Astrocyte (in vitro differentiated cells and primary cell): ENCODE measurements at places on chromosomes 13 and 19. TPM values are rescaled to one million over a fixed set of nuclear protein-coding genes. Genes with fewer than 3 reads are reported as not detected.

GRCh38 chr19:3175781-3176714 lies 2.5 kb upstream of the S1PR4 start:
- peaks cover 9% of the 10 kb centered on the region for H3K4me1 ChIP-seq
- no peak overlapping the region for H3K27ac ChIP-seq
- H3K36me3 ChIP-seq = no peaks in the 10 kb centered on the region

GRCh38 chr13:74193391-74193790 lies 59.2 kb upstream of the KLF12 start:
- no peak overlapping the region for H3K4me3 ChIP-seq
- no peaks in the 10 kb centered on the region for H3K27me3 ChIP-seq
- no peaks in the 10 kb centered on the region for H3K36me3 ChIP-seq
- no peaks in the 10 kb centered on the region for H3K4me1 ChIP-seq

DNA sequence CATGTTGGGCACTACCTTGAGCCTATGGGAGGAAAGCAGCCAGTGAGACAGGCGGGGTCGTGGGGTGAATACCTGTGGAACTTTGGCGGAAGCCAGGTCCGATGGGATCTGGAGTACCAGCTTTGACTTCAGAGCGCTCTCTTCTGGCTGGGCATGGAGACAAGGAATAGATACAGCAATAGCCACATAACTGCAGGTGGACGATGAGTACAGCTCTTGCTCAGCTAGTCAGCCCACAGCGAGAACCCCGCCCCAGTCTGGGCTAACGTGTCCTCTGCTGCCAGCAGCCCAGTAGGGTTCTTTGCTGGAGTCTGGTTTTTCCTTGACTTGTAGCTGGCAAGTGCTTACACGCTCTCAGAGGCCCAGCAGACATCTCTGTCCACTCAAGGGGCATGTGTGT lies 83.4 kb downstream of the SIPA1L3 start:
- no peaks in the 10 kb centered on the region for H3K27me3 ChIP-seq
- H3K36me3 ChIP-seq = no peaks in the 10 kb centered on the region
- no peak for DNase-seq
- H3K4me1 ChIP-seq = peaks cover 16% of the 10 kb centered on the region

DNA sequence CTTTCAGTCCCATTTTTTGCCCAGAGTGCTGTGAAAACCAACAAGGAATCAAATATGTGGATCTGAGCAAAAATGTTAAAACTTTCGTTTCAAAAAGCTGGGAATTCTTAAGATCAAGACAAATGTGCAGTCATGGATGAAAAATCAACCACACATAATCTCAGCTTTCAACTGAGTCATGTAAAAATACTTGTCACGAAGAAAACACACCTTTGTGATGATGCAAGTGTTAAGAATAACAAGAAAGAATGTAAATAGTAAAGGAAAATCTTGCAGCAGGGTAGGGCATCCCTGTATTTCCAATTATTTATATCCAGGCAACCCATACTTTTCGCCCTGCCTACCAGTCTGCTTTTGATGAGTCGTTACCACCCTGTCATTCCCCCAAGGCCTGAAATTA lies 27.4 kb upstream of the DCLK1 start:
- no peaks in the 10 kb centered on the region for H3K36me3 ChIP-seq
- H3K4me1 ChIP-seq = peaks cover 29% of the 10 kb centered on the region
- DNase-seq = peak; percentile 74
- H3K27ac ChIP-seq = peak overlapping the region; percentile 49
- peaks cover 19% of the 10 kb centered on the region for H3K27me3 ChIP-seq

DNA sequence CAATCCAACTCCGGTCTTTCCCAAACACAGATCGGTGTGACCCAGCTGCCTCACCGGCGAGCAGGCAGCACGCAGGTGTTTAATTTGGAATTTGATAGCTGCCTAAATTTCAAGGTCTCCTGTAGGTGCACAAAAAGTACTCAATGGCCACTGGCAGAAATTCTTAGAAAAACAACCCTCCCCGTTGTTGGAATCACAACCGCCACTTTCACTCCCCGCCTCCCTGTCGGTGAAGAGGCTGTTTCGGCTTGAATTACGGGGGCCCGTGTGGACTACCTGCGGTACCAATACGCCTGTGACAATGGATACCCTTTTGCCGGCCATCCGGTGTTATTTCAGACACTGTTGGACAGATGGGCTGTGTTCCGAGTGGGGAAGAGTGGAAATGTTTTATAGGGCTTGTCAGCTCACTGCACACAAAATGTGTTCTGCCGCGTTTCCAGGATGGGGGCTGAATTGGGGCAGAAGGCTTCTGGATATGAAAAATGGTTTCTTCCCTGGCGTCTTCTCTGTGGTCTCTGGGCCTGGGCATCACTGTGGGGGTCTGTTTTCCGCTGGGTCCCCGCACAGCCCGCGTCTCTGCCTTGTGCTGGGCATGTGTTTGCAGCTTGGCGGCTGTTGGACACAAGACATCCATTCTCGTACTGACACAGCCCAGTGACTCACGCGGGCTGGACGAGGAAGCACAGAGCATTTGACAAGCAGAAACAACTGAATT lies 45.4 kb downstream of the ZIC5 start:
- H3K4me1 ChIP-seq = no peaks in the 10 kb centered on the region
- no peak overlapping the region for H3K27ac ChIP-seq
- DNase-seq = peak; percentile 12
- H3K4me3 ChIP-seq = no peak overlapping the region
- H3K36me3 ChIP-seq = no peaks in the 10 kb centered on the region
- H3K27me3 ChIP-seq = no peaks in the 10 kb centered on the region

DNA sequence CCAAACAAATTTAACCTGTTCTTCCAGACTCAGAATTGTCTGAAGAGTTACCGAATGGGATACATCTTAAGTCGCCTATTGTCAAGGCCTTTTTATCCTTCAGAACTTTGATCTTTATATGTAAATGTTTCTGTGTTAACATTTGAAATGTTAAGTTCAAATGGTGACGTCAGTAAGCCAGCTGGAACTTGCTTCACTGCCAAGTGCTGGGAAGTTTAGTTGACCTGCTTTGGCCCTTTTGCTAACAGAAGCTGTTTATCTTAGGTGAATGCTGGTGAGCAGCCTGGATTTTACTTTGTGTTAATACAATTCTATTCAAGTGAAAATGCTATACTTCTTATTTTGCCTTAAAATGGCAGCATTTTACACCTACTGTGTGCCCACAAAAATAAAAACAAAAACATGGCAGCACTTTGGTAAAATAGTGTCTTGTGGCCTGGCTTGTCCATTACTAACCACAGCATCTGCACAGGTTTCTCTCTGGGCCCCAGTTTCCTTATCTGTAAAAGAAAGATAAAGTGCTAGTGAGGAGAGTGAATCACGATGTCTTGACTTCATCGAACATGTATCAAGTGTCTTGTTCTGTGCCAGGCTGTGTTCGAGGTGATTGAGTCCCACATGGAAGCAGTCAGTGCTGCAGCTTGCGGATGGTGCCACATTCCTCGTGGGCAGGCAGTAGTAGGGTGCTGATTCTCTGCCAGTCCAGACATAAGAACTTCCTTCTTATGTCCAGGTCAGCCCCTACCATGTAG lies 2.2 kb downstream of the NAXD start:
- H3K36me3 ChIP-seq = no peaks in the 10 kb centered on the region
- peaks cover 25% of the 10 kb centered on the region for H3K4me1 ChIP-seq
- peak overlapping the region; percentile 83 for H3K27ac ChIP-seq
- peak; percentile 77 for DNase-seq

DNA sequence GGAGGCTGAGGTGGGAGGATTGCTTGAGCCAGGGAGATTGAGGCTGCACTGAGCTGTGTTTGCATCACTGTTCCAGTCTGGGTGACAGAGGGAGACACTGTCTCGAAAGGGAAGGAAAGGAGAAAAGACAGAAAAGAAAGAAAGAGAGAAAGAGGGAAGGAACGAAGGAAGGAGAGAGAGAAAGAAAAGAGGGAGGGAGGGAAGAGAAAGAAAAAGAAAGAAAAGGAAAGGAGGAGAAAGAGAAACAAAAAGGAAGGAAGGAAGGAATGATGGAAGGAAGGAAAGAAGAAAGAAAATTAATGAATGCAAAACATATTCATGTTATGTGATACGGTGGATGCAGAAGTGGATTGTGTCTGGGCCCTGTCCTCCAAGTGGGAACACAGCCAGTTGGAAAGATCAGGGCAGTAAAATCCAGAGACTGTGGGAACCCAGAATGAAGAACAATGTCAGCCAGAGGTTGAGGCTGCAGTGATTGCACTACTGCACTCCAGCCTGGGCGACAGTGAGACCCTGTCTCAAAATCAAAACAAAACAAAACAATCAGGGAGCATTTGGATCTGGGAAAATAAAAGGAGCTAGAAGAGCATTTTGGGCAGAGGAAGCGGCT lies 6.2 kb downstream of the PHLDB3 start:
- H3K36me3 ChIP-seq = no peaks in the 10 kb centered on the region
- H3K27ac ChIP-seq = no peak overlapping the region

DNA sequence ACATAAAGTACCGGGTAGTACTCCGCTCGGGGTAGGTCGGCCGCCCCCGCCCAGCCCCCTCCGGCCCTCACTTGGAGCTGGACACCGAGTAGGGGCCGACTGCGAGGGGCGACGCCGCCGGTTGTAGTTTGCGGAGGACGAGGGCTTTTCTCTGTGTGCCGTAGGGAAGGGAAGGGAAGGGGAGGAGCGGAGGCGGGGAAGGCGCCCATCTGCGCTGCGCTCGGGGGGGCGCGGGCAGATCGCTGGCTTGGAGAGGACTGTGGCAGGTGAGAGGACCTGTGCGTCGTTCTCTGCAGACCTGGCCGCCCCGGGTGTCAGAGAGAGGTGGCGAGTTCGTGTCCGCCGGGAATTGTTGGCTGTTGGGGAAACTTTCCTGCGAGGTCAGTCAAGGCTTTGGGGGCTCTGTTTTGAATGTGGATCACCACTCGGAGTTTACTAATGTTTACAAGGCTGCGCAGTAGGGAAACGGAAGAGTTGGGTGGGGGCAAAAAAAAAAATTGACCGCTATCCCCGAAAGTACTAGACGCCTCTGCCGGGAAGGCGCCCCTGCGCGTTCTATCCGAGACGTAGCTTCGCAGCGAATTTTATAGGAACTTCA lies 1.4 kb downstream of the ING1 start:
- H3K27me3 ChIP-seq = no peaks in the 10 kb centered on the region
- peaks cover 2% of the 10 kb centered on the region for H3K36me3 ChIP-seq
- H3K27ac ChIP-seq = peak overlapping the region; percentile 99
- peak overlapping the region; percentile 79 for H3K4me3 ChIP-seq

DNA sequence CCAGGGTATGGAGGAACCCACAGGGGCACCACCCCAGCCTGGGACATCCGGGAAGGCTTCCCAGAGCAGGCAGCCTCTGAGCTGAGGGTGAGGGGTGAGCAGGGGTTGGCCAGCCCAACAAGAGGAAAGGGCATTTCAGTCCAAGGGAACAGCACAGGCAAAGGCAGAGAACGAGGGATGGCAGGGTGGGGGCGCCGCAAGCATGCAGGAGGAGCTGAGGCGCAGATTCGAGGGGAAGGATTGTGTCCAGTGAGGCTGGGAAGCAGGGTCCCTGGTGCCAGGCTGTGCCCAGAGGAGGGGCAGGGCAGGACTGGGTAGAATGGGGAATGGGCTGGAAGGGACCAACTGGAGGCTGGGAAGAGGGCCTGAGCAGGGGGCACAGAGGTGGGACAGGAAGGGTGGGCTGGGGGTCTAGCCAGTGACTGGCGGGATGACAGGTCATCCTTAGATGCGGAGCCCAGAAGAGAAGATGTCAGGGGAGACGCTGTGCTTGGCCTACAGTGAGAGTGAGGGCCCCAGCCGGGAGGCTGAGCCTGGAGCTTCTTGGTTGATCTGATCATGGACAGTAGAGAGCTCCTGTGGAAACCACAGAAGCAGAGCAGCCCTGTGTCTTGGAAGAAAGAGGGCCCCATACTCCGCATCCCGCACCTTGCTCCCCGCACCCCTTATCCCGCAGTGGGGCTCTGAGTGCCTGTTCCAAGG lies 13.6 kb downstream of the EMP3 start:
- DNase-seq = no peak
- H3K27ac ChIP-seq = no peak overlapping the region
- H3K4me1 ChIP-seq = no peaks in the 10 kb centered on the region
- H3K36me3 ChIP-seq = no peaks in the 10 kb centered on the region

DNA sequence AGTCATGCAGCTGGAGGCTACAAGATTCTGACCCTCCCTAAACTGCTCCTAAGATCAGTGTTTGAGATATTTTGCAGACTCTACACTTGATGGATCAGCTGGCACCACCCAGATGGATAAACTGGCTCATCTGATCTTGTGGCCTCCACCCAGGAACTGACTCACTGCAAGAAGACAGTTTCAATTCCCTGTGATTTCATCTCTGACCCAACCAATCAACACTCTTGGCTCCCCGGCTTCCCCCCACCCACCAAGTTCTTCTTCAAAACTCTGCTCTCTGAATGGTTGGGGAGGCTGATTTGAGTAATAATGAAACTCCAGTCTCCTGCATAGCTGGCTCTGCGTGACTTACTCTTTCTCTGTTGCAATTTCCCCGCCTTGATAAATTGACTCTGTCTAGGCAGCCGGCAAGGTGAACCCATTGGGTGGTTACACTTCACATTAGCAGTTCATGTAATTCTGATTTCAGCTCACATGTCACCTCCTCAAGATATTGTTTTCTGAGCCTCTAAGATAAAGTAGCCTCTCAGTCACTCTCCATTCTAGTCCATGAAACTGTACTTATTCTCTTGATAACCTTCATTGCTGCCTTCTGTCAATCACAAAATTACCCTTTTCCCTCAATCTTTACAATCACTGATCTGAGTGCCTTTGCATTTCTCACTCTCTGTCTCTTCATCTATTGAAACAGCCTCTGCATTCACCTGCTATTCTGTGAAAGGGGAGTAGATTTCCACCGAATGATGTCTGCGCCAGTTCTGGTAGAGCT lies 9.9 kb upstream of the FPR3 start:
- peak; percentile 66 for DNase-seq
- H3K27ac ChIP-seq = no peak overlapping the region
- no peak overlapping the region for H3K4me3 ChIP-seq

- DNase-seq = peak; percentile 92
- H3K4me3 ChIP-seq = no peak overlapping the region
- peak overlapping the region; percentile 91 for H3K27ac ChIP-seq
- H3K36me3 ChIP-seq = no peaks in the 10 kb centered on the region
- H3K4me1 ChIP-seq = peaks cover 17% of the 10 kb centered on the region
Measured at GRCh38 chr13:49351871-49352270, 92.0 kb downstream of the CAB39L start.

SHANK1 gene
- not detected in 2 replicates for total RNA-seq

RASIP1 gene
- total RNA-seq = 0.26 and 0.68 TPM in 2 replicates

ZNF726 gene
- 0.54 and 0.89 TPM in 2 replicates for total RNA-seq

C5AR1 gene
- total RNA-seq = 4.6 and 5.2 TPM in 2 replicates

CGB2 gene
- total RNA-seq = 0.52 and 2.9 TPM in 2 replicates
